Upper lobe of right lung (tissue), 1 donor: ENCODE measurements at places on chromosomes 4 and X. TPM values are rescaled to one million over a fixed set of nuclear protein-coding genes. Genes with fewer than 3 reads are reported as not detected.
A peak's percentile ranks its signal among the peaks of the same experiment; 100 is the strongest.

Gene MGAT4D
- not detected for total RNA-seq

- no peak for DNase-seq
Measured at GRCh38 chr4:69591364-69591763, 48.1 kb downstream of the UGT2A2 start.

DNA sequence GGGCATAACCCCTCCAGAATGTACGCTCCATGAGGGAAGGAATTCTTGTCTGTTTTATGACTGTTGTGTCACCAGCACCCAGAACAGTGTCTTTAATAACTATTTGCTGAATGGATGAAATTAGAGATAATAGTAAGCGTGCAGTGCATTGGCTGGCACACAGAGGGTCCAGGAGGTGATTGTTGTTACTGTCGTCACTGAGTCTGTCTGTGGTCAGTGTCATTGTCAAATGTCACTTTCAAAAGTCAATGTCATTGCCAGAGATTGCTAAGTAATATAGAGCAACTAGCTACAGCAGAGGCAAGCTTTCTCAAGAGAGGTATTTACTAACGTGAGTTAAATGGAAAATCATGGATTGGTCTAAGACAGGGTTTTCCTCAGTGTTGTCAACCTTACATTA is 70.7 kb downstream of the ARHGEF38 start:
- no peak for DNase-seq

Gene GAGE12H
- total RNA-seq: not detected

- no peak for DNase-seq
Measured at GRCh38 chrX:1212532-1212931, at the start of gene CRLF2. Gene CRLF2, minus strand, starts transcription at chrX:1212649. Its CDS starts 15 bp downstream, at chrX:1212634.

- no peak for DNase-seq
Measured at GRCh38 chr4:17633600-17633999, 19.2 kb downstream of the MED28 start.

Gene SASH3
- total RNA-seq: 41.2 TPM

Gene SOWAHB
- 2.5 TPM for total RNA-seq

- no peak for DNase-seq
Measured at GRCh38 chr4:142278171-142278570, 567.9 kb downstream of the INPP4B start.

GRCh38 chrX:113305496-113305895 is 464.9 kb upstream of the AMOT start:
- no peak for DNase-seq

- DNase-seq: no peak
Measured at GRCh38 chrX:15146515-15146914, 123.4 kb downstream of the ASB9 start.

Gene ADH6
- 0.61 TPM for total RNA-seq

GRCh38 chr4:7792616-7793015 is 147.0 kb downstream of the AFAP1 start:
- DNase-seq: peak; percentile 1

Gene CTAG1B
- total RNA-seq: not detected

GRCh38 chr4:60683357-60683756 is 516.8 kb upstream of the ADGRL3 start:
- DNase-seq: no peak

Gene UBA1
- 161 TPM for total RNA-seq

DNA sequence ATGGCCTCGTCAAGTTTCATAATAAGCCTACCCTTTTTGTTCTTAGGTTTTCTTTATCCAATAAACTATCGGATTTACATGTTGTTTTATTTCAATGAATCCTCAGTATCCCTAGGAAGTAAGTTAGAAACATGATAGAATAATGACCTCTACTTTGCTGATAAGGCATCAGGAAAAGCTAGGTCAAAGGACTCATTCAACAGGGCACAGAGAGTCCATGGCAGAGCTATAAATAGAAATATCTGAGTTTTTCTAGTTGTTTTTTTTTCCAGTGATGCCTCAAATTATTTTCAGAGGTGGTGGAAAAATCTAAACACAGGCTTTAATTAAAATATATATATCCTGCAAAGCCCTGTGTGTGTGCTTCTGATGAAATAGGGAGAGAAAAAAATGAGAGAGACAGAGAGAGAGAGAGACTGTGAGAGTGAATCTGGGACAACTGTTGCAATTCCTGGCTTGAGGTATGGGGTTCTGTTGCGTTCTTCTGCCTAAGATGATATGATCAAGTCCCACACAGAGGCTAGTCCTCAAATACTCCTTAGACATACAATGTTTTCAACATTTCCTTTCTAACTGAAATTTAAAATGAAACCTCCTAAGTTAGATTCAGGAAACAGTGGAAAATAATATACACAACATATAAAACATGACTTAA is 139.9 kb downstream of the HDX start:
- no peak for DNase-seq

Gene S100P
- 3.6 TPM for total RNA-seq

DNA sequence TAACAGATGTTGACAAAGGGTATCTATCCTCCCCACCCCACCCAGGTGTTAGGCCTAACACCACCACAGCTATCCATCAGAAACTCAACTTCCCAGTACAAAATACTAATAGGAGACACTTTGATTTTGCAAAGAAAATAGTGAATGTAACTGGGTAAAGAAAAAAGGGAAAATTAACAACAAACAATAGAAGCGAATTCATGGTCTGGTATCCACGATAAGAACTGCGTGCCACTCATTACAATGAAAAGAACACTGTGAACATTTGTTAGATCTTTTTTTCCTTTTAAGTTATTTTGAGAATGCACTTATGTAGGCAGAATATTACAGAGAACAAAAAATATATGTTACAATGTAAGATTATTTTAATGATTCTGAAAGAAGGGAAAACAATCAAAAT is 12.0 kb downstream of the TSPAN5 start:
- DNase-seq: no peak

Gene SUV39H1
- total RNA-seq: 3.0 TPM

DNA sequence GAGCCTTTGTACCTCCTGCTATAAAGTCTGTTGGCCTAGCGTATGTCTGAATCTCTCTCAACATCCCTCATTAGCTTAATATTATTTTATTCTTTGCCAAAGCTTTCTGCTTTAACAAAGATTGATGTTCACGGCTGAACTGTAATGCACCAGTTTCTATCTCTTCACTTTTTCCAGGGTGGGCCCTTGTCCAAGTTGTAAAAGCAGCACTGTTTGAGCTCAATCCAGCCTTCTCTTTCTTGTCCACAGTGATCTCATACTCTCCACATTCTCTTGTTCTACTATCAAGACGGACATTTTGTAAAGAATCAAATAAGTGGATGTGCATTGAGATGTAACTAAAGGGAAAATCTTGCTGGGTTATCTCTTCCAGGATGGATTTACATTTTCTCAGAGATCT is 34.4 kb upstream of the RTL3 start:
- no peak for DNase-seq

DNA sequence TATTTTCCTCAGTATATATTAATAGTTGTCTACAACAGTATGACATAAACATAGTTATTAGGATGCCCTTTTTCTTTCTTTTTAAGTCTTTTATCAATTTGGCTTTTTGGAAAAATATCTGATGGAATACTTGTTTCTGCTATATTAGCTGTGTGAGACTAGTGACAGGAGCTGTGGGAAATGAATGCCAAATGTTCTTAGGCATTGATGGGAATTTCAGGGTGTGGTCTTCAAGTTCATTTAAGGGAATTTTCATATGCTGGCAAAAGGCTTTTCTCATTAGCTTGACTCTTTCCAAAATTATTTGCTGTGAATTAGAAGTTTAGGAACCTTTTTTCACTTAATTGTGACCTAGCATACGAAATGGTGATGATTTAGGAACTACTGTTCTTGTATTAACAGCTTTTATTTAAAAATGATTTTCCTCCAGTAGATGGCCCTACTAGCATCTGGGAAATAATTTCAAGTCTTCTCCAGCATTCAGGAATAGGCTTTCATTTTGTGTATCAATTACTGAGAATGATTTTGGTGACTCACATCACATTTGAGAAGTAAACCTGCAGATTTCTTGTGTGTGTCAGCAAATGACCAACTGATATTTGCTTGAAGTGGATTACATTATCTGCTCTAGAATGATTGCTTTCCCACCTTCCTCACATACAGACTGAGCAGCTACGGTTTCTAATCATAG is 70.9 kb downstream of the HTT start:
- no peak for DNase-seq
